ENCODE measurements at places on chromosomes 2 and 18. TPM values are rescaled to one million over a fixed set of nuclear protein-coding genes. Genes with fewer than 3 reads are reported as not detected.

DNA sequence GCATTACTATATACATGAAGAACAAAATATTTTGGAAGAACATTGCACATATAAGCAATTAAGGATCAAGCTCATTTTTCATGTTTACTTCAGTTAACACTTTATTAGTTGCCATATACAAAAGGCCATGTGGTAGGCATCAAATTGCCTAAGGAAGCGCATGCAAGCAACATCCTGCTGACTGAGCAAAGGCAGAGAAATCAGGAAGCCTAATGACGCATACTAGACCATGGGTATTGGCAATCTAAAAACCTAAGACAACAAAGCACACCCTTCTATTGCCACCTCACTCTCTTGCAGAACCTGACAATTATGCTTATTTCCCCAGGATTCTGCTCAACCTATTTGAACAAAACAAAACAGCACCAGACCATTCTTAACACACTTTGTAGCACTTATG lies 171.9 kb downstream of the STK39 start:
- H3K4me3 ChIP-seq, result no peak overlapping the region
- H3K4me1 ChIP-seq, result no peaks in the 10 kb centered on the region
- peaks cover 9% of the 10 kb centered on the region for H3K36me3 ChIP-seq
- DNase-seq, result no peak
- H3K27me3 ChIP-seq, result no peaks in the 10 kb centered on the region
- no peak overlapping the region for H3K27ac ChIP-seq

DNA sequence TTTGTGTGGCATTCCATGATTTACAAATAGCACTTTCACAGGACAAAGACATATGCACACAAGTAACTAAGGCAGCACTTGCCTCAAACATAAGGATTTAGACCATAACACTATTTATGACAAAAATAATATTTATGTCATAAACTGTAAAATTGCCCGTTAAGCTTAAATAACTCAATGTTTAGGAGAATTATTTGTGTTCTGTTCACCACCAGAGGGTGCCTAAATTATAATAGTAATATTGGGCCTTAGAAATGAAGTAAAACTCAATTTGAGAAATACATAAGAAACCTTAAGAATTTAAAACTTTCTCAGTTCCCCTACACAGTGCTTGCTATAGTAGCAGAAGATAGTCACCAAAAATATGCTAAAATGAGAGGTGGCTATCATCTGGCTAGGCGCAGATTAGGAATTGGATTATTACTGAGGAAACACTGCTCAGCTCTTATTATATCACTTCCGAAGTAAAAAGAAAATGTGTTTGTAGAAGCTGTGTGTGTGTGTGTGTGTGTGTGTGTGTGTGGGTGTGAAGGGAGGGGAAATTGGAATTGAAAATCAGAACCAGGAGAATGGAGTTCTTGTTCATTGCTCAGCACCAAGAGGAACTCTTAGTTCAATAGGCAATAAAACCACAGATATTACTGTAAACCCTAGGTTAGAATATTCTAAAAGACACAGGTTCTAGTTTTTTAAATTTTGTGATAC lies 4.9 kb upstream of the CHN1 start:
- peaks cover 20% of the 10 kb centered on the region for H3K4me1 ChIP-seq
- H3K27ac ChIP-seq, result no peak overlapping the region
- DNase-seq, result no peak
- H3K36me3 ChIP-seq, result no peaks in the 10 kb centered on the region
- peaks cover 34% of the 10 kb centered on the region for H3K27me3 ChIP-seq
- no peak overlapping the region for H3K4me3 ChIP-seq

DNA sequence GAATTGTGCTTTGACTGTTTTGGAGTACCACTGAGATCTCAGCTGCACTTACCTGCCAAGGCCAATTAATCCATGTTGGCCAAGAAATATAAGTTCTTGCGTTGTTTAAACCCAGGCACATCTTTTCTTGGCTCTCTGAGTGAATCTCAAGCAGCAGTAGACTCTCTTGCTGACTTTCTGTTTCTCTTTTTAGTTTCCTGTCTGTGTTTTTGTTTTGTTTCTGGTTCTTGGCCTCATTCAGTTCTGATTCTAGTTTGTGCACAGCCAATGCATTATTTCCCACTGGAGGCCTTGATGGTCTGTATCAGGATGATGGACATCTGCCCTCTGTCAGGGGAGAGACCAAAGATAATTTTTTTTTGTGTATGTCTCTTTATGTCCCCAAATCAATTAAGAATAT lies 379.4 kb downstream of the CDH2 start:
- H3K4me1 ChIP-seq, result no peaks in the 10 kb centered on the region
- no peak overlapping the region for H3K4me3 ChIP-seq
- no peak for DNase-seq
- H3K27ac ChIP-seq, result no peak overlapping the region
- H3K27me3 ChIP-seq, result no peaks in the 10 kb centered on the region
- no peaks in the 10 kb centered on the region for H3K36me3 ChIP-seq

Gene CMPK2
- total RNA-seq, result 0.55 TPM

Gene SOCS6
- total RNA-seq, result 23.8 TPM

All from SJSA1 (cell line).